ENCODE measurements at places on chromosomes 4 and X. TPM values are rescaled to one million over a fixed set of nuclear protein-coding genes. Genes with fewer than 3 reads are reported as not detected.

DNA sequence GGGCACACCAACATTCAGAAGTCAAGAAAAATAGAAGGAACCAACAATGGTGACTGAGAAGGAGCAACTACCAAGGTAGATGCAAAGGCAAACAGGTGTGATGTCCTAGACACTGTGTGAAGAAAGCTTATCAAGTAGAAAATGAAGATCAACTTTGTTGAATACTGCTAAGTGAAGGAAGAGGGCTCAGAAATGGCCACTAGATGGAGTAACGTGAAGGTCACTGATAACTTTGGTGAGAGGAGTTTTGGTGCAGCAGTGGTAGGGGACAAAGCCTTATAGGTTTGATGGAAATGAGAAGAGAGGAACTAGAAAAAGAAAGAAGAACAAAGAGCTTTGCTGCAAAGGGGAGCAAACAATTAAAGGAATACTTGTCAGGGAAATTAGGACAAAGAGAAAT lies 23.5 kb downstream of the OTC start:
- peak; percentile 44 for DNase-seq

BEX5 gene
- 5.5 TPM for total RNA-seq

NONO gene
- total RNA-seq = 665 TPM

- no peak for DNase-seq
These were observed 333.8 kb downstream of the ANK2 start for GRCh38 chr4:113383111-113383785.

DNA sequence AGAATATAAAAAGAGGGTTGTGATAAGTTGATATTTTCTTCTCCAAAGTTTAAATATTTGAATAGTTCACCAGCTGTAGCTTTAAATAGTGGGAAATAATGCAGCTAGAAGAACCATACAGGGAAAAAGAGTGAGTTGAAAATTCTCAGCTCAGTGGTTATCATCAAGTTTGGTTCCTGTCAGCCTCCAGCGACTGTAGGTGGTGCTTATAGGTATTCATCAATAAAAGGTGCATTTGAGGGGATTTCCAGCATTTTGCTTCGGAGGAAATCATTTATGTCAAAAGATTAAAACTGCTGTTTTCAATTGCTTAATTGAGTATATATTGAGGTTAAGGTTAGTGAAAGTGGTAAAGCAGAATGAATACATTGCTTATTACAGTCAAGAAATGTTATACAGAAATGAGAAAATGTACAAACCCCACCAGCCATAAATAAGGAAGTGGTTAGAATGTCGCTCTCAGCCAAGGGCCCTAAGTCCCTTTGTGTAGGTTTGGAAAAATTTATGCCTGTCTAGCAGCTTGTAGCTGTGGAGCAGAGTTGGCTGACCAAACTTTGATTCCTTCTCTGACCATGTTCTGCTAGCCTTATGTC lies 532.9 kb upstream of the FTHL17 start:
- DNase-seq = no peak

USP51 gene
- 6.7 TPM for total RNA-seq

ESX1 gene
- not detected for total RNA-seq

GRCh38 chr4:26877406-26877805 lies 16.8 kb downstream of the STIM2 start:
- no peak for DNase-seq

DNA sequence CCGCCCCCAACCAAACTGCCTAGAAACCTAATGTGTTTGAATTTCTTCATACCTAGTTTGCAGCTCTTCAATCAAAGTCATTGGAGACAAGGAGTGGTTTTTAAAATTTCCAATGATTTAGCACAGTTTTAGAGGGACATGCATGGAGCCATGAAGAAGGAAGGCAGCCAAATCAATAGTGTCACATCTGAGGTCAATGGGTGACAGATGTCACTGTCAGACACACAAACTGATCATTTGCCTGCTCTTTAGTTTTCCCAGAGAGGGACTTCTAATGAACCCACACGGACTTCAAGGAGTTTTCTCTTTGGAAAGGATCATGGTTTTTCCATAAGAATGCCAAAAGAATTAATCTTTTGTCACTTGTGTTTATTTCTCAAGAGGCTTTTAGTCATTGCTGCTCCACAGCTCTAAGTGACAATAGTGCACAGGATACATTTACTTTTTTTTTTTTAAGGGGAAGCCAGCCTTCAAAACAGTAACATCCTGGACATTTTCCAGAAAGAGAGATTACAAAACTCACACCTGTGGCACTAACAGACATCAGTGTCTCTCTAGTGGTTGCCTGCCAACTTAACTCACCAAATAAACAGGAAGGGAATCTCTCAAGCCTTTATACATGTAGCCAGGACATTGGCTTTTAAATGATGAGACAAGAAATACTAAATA lies 251.1 kb upstream of the DIAPH2 start:
- DNase-seq = no peak

PAGE2 gene
- not detected for total RNA-seq

DNA sequence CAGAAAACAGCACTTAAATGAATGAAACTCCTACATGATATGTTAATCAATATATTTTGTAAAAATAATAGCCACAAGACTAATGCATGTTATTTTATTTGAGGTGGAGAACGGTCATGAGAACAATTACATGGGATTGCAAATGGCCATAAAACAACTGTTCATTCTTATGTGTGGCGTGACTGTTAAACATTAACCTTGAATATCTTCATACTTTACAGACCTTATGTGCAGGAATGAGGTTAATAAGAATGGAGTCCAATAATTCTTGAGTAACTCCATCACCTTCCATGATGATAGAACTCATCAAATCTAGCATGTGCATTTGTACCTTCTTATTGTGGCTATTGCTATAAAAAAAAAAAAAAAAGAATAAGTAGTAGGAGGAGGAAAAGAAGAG lies 55.3 kb downstream of the PDS5A start:
- DNase-seq = no peak

GRCh38 chr4:85128246-85129204 lies 162.0 kb upstream of the WDFY3 start:
- DNase-seq = no peak

- no peak for DNase-seq
These were observed 28.2 kb downstream of the ANXA5 start for GRCh38 chr4:121668368-121669162.

GRCh38 chr4:20992002-20992401 lies 291.7 kb downstream of the PACRGL start:
- no peak for DNase-seq

DNA sequence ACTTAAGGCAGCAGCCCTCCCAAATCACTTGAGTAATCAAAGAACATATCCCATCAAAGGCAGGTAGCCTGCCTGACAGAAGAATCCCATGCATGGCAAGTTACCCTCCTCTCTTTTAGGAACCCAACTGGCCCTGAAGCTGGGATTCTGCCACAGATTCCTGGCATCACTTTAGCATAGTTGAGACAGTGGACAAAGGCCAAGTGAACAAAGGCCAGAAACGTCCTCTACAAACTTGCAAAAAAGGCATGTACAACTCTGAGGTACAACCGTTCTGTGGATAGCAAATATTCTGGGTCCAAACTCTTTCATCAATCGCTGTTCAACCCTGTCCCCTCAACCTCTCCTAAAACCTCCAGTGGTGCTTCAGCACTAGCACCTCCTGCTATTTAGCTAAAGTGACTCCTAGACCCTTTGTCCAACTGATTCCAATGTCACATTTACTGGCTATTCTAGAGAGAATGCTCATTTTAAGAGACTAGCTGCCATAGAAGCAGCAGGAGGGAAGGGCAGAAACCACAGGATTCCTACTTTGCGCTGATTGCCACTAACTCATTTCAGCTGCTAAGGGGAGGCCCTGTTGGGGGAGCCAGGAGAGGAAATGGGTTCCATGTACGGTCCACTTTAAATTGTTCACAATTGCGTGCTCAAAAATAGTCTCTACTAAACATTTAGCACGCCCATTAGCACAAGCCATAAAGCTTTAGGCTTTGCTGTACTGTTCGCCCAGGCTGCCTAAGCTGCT lies 105.9 kb downstream of the SHROOM4 start:
- DNase-seq = no peak

DNA sequence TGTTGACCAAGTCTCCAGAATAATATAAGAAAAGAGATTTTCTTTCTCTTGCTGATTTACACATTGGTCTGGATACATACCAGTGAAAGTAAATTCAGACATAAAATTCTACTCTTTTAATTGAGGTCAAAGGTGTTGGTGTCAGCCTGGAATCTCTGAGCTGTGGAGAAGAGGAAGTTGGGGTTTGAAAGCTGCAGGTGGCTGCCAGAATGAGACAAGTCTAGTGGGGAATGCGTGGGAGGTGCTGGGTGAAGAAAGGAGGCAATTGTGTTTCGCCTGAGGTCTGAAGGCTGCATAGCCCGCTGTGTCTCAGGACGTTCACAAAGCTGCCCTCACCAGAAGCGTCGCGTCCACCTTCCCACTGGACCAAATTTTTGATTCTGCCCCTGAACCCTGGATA lies 31.2 kb downstream of the PHEX start:
- no peak for DNase-seq

DNA sequence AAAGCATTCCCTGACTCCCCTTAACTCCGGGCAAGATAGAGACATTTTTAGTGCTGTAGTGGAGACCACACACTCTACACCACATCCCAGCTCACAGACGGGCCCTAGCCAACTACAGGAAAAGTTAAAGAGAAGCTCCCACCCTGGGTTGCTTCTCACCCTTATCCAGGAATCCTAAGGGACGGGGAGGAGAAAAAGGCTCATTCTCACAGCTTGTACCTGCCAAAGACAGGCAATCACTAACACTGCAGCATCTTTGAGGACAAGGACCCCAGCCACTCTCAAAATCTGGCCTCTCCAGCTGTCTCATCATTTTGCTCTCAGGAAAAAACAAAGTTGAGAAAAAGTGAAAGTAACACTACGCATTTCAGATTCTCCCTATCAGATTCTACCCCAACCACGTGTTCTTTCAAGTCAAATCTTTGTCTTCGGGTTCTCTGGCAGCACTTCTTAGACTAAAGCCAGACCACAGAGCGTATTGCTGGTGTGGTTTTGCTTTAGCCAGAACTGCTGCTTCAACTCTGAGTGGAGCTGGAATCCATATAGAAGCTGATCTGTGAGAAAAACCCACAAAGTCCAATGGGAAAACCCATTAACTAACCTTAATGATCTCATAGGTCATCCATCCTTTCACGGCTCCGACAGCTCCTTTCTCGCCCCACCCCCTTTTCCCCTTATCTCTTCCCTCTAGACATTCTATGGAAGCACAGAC lies 605.9 kb upstream of the DIPK2B start:
- DNase-seq = no peak

MYL5 gene
- 18.2 TPM for total RNA-seq

GATA1 gene
- total RNA-seq = not detected

DNA sequence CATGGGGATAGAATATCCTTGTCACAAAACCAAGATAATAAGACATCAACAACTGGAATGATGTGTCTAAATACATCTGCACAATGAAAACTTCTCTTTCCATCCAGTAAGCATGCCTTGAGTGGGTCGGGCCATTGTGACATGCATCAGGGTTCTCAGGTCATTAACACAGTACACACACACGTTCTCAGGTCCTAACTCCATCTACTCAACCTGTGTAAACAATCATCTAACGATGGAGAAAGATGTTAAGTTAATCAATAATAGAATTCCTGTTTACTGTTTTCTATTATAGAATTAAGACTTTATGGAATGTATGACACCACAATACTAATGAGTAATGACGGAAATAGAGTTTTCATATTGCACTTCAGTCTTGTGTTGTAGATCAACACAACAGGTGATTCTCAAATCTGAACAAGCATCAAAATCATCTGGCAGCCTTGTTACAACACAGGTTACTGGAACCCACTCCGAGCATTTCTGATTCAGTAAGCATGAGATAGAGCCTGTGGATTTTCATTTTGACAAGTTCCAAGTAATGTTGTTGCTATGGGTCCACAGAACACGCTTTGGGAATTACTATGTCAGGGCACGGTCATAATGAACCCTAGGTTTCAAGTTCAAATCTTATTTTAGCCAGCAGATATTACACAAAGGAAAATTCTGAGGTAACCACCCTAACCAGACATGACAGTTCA lies 315.8 kb upstream of the TEX13C start:
- no peak for DNase-seq

ASB11 gene
- total RNA-seq = not detected

DNA sequence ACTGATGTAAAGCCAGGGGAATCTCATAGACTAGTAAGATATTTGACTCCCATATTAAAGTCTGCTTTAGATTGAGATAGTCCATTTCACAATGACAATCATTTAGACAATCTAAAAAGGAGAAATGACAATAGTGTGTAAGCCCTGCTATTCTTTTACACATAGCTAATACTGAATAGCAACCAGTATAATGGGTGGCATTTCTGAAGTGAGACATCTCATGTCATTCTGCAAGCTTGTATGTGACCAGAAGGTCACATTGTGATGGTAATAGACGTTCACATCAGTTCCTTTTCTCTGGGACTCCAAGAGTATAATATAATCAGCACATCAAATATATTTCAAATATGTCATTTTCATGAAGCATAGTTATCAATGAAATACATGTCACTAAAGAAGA lies 440.2 kb downstream of the GALNTL6 start:
- DNase-seq = no peak

- DNase-seq = no peak
These were observed 39.3 kb upstream of the HPGD start for GRCh38 chr4:174561560-174561959.

DNA sequence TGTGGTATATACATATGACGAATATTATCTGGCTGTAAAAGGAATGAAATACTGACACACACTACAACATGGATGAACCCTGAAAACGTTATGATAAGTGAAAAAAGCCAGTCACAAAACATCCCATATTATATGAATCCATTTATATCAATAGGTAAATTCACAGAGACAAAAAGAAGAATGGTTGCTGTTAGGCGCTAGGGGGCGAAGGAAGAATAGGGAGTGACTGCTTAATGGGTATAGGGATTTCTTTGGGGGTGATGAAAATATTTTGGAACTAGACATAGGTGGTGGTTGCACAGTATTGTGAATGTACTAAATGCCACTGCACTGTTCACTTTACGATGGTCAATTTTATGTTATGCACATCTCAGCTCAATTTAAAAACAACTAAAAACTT lies 96.4 kb upstream of the EGFL6 start:
- DNase-seq = no peak

DNA sequence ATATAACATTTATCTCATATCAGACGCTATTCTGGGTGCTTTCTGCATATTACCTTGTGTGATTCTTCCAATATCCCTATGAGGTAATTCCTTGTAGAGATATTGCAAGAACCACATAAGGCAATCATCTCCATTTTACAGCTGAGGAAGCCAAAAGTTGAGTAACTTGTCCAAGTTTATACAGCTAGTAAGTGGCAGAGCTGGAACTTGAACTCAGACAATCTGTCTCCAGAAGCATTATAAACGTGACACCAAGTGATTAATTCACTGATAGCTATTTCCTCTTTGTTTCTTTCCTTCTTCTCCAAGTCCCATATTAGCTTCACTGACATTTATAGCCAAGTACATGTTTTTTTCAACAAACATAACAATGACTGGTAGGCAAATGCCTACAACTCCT lies 7.3 kb downstream of the EMCN start:
- DNase-seq = no peak

TMEM47 gene
- total RNA-seq = 7.4 TPM

GRCh38 chr4:8435656-8436121 lies 4.8 kb downstream of the ACOX3 start:
- DNase-seq = no peak

GRCh38 chr4:8071766-8072165 lies 86.8 kb downstream of the ABLIM2 start:
- peak; percentile 73 for DNase-seq

GRCh38 chr4:26864899-26865298 lies 4.3 kb downstream of the STIM2 start:
- DNase-seq = no peak

GRCh38 chr4:119510395-119511149 lies 118.0 kb downstream of the PDE5A start:
- no peak for DNase-seq

GPC3 gene
- total RNA-seq = 81.0 TPM

NWD2 gene
- total RNA-seq = not detected

GRCh38 chrX:31656013-31656412 lies 584.2 kb upstream of the FTHL17 start:
- DNase-seq = no peak
